Naive thymus-derived CD8-positive, alpha-beta T cell (primary cell): ENCODE measurements at places on chromosomes 7 and 10.

DNA sequence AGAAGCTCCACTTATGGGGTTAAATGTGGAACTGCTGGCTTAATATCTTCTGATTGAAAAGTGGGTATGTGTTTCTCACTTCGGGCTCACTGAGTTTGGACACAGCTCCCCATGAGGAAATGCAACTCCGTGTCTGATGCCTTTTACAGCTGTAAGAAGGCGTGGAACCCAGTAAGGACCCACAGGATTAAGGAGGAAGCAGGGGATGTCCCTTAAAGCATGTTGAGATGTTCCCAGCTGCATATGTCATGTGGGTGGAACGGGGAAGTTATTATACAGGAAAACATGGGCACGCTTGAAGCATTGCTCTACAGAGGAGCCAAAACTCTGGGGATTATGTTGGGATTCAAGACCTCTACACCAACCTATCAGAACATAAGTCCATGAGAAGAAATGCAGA lies 224.4 kb downstream of the NEBL start:
- no peak for DNase-seq

GRCh38 chr7:23959821-23960220 lies 249.8 kb downstream of the STK31 start:
- no peak for DNase-seq

DNA sequence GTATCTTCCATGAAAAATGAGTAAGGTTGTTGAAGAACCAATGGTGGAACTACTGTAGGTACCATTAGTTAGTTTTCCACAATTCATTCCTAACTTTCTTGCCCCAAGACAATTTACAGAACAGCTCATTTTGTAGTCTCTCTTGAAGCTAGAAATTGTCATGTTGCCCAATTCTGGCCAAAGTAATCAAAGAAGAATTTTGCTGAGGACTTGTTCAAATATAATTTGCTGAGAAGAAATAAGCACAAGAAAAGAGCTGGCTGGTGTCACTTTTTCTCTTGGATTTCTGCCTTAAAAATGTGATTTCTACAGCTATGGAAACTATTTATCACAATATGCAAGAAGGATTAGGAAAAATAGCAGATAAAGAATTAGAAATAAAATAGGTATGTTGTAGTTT lies 199.2 kb upstream of the SEMA3A start:
- no peak for DNase-seq

GRCh38 chr7:45268013-45268412 lies 110.4 kb downstream of the RAMP3 start:
- DNase-seq: no peak

GRCh38 chr7:92527300-92528187 lies 776 bp downstream of the PEX1 start:
- DNase-seq: peak; percentile 52

GRCh38 chr10:73590881-73591799 lies at the start of gene USP54:
USP54 (minus strand) TSS chr10:73591342; CDS start chr10:73575658, 15,684 bp downstream.
- DNase-seq: no peak

GRCh38 chr7:80639011-80639410 lies 569 bp downstream of the CD36 start:
- no peak for DNase-seq

DNA sequence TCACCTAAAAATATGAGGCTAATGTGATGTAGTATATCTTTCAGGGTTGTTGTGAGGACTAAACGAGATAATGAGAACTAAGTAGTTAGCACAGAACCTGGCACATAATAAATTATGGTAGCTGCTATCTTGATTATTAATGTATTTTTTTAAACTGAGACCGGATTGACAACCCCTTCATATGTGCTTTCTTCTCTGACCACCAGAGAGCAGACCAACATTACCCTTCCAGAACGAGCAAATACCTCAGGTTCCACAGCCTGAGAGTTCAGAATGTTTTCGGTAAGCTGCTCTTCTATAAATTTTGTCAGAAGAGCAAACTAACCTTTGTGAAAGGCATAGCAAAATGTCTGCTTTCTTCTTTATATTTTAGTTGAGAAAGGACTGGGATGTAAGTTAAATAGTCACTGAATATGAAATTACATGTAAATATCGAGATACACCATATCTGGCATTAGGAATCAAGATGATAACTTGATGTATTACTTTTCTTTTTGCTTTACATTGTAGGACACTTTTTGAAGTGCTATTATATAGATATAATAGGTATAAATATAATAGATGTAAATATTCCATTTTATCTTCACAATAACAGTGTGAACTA lies 13.6 kb upstream of the BPGM start:
- peak; percentile 69 for DNase-seq

GRCh38 chr10:97689559-97690020 lies 2.5 kb upstream of the AVPI1 start:
- DNase-seq: no peak

GRCh38 chr10:73746721-73747120 lies 2.5 kb downstream of the SEC24C start:
- DNase-seq: no peak

DNA sequence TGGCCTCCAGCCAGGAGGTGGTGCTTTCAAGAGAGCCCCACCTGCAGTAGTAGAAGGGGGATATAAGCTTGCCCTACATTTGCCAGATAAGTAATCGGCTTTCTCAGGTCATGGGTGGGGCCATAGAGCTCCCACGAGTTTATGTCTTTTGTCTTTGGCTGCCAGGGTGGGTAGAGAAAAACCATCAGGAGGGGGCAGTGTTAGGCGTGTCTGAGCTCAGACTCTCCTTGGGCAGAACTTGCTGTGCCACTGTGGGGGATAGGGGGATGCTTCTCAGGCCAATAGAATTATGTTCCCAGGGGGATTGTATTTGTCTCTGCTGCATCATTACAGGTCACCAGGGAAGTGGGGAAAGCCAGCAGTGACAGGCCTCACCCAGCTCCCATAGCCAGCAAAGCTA lies 12.3 kb upstream of the MRPS33 start:
- no peak for DNase-seq

GRCh38 chr7:125412890-125413665 lies 483.5 kb upstream of the POT1 start:
- DNase-seq: no peak

DNA sequence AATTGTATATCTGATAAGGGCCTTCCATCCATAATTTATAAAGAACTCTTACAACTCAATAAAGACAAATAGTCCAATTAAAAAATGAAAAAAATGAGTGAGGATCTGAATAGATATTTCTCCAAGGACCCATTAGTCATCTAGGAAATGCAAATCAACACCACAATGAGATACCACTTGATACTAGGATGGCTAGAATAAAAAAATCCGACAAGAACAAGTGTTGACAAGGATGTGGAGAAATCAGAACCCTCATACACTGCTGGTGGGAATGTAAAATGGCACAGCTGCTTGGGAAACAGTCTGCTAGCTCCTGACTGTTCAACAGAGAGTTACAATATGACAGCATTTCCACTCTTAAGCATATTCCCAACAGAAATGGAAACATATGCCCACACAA lies 24.6 kb downstream of the ALOX5 start:
- no peak for DNase-seq

DNA sequence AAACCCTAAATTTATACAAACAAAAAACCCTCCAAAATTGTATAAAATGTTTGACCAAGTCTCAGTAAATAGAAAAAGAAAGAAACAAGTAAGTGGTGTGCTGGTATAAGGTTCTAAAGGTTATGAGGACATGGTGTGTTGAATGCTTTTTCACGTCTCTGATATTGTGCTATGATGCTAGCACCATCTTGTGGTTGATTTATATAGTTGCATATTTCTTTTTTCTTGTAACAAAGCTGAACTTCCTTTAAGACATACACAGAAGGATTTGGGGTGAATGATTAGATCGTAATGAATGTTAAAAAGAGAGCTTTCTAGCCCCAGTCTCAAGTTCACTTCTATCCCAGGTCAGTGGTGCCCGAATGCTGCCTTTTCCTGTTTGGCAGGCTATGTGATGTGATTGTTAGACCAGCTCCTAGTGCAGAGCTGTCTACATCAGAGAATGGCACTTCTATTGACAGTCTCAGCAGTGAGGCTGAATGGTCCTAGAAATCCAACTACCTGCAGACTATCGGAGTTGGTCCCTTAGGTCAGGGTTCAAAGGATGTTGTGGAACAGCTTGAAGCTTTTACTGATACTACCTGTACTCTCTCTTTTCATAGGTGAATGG lies 25.0 kb downstream of the VTI1A start:
- no peak for DNase-seq

DNA sequence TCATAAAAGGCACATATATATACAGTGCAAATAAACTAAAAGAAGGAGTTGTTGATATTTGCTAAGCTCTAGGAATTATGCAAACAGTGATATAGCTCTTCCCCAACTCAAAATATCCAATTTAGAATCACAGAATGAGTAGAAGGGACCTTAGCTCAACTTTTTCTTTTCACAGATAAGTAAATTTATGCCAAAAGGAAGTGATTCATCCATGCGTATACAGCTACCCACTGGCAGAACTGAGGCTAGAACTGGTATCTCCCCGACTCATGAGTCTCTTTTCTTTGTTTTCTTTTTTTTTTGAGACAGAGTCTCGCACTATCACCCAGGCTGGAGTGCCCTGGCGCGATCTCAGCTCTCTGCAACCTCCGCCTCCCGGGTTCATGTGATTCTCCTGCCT lies 54.2 kb upstream of the SVIL start:
- DNase-seq: no peak

GRCh38 chr7:6273917-6274630 lies 1.6 kb upstream of the CYTH3 start:
- no peak for DNase-seq

GRCh38 chr7:150340024-150340749 lies 1.2 kb downstream of the RARRES2 start:
- peak; percentile 26 for DNase-seq

- no peak for DNase-seq
These were observed 1.2 kb downstream of the VPS37D start for GRCh38 chr7:73668886-73669230.

- DNase-seq: no peak
These were observed 99.6 kb upstream of the BMPER start for GRCh38 chr7:33805630-33806233.

- DNase-seq: no peak
These were observed 124.2 kb downstream of the ABCA13 start for GRCh38 chr7:48295296-48295971.

GRCh38 chr7:123259759-123260158 lies 60.0 kb upstream of the SLC13A1 start:
- DNase-seq: no peak

- DNase-seq: no peak
These were observed 249.1 kb upstream of the TMEM72 start for GRCh38 chr10:44662051-44662450.

DNA sequence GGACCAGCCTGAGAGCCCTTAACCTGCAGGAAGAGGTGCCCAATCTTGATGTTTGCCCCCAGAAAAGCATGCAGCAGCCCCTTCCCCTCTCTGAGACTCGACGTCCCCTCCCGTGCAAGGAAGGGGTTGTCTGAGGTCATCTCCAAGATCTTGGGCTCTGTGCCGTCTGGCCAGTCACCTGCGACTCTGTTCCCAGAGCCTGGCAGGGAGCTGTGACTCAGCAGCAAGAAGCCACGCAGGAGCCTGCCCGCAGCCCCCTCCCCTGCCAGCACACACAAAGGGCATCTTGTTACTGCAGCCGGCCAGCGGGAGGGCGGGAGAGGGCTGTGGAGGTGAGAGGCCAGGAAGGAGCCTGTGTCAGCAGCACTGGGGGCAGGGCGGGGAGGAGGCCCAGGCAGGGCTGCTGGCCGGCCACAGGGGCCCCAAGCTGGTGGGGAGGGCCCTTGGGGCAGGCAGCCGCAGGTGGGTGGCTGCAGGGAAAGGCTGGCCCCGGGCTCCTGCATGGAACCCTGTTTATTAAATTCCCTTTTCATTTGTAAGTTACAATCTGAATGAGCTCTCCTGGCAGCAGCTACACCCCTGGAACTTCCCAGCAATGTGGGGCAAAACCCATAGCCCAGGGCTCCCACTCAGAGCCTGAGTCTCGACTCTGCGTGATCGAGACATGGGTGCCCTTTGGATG lies 103.7 kb upstream of the ZMIZ1 start:
- DNase-seq: no peak

GRCh38 chr10:98139431-98139830 lies 5.0 kb downstream of the R3HCC1L start:
- DNase-seq: no peak

GRCh38 chr7:39357648-39358047 lies 208.6 kb upstream of the YAE1 start:
- DNase-seq: no peak

- no peak for DNase-seq
These were observed 2.9 kb downstream of the MNX1 start for GRCh38 chr7:157007470-157008066.

DNA sequence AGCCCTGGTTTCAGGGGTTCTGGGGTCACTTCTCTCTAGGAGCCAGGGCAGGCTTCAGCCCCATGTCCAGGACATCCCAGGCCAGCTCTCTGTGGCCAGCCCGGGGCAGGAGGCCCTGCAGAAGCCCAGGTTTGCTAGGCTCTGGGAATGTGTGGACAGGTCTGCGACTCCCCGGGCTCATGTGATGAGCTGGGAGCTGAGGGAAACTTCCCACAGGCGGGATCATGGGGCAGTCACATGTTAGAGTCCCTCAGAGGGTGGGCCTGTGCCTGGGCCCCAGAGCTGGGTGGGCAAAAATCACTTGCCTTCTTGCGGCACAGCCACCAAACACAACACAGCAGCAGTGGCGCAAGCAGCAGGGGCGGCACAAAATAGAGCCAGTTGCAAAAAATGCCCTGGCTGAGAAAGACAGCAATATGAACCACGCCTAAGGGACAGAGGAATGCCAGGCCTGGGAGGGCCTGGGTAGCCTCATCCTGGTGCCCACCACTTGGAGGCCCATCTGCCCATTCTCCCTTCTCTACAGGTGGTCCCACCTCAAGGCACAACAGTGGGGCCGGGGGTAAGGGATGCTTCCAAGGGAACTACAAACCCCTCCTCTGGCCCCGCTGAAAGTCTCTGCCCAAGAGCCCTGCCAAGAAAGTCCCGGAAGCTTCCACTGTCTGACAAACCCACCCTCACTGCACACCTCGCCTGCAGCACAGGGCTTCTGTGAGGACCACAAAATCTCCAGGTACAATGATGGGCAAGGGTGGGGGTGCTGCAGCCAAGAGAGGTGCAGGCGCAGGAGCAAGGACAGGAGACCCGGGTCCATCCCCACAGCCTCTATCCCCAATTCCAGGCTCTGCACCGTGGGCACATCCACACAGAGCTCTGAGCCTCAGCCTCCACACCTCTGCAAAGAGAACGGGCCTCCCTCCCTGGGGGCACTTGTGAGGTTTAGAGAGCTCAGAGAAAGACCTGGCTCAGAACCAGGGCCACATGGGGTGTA lies 34.6 kb upstream of the ANTXRL start:
- no peak for DNase-seq

DNA sequence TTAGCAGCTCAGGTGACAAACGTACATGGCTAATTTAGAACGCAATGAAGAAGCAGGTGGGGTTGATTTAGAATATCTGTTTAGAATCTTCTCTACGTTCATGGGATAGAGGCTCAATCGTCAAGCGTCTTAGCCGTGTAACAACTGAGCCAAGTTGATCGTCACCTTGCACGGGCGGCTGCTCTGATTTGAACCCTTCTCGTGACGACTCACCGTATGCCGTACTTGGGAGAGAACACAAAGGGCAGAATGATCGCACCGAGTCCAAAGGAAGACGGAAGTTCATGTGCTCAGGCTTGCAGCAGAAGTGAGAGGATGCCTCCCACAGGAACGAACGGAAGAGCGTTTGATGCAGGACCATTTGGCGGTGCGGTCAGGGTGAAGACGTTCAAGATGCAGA lies 108.3 kb upstream of the TCERG1L start:
- no peak for DNase-seq
